ENCODE measurements at places on chromosomes 11 and 22.
A peak's percentile ranks its signal among the peaks of the same experiment; 100 is the strongest.

DNA sequence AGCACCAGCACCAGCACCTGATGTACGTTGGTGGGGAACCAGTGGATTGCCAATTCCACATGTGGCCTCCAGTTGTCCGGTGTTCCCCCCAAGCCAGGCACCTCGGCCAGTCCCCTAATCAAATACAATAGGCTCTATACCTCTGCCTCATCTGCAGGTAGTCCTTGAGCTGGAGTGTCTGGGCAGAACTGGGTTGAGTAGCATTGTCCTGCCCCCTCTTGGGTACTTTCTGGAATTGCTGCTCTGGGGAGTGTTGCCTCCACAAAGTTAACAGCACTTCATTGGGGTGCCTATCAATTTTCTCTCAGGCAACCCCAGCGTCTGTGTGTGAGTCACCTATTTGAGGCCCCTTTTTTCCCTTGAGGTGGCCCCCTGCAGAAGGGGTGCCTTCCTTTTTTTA, 413.0 kb upstream of the LARGE1 start:
- H3K4me3 ChIP-seq, result no peak overlapping the region
- H3K27me3 ChIP-seq, result no peaks in the 10 kb centered on the region
- no peak for DNase-seq
- no peaks in the 10 kb centered on the region for H3K36me3 ChIP-seq
- no peaks in the 10 kb centered on the region for H3K4me1 ChIP-seq
- no peak overlapping the region for H3K27ac ChIP-seq

DNA sequence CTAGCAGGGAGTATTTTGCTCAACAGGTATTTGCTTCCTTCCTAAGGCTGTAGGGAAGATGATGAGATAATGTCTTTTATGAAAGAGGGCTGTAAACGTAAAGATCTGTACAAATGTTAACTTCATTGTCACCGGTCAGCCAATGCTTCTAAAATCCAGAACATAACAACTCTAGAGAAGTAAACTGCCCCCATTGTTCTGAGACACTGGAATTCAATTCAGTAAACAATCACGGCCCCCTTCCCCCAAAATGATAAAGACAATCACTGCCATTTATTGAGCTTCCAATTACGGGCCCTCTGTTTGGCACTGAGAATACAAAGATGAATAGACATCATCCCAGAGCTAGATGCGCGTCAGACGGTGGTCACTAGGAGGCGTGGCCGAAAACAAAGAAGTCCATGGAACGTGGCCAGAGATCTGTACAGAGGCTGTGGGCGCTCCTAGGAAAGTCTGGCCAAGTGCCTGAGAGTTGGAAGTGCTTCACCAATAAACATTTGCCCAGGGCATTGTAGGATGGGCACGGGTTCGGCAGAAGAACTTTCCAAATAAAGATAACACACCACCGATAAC, 576 bp downstream of the TMEM258 start:
- H3K27ac ChIP-seq, result peak overlapping the region; percentile 85
- H3K4me1 ChIP-seq, result no peaks in the 10 kb centered on the region
- peak; percentile 72 for DNase-seq
- no peaks in the 10 kb centered on the region for H3K36me3 ChIP-seq
- no peaks in the 10 kb centered on the region for H3K27me3 ChIP-seq

GRCh38 chr11:61974766-61975631, 7.6 kb upstream of the FTH1 start:
- H3K4me3 ChIP-seq, result no peak overlapping the region
- H3K36me3 ChIP-seq, result no peaks in the 10 kb centered on the region
- peaks cover 10% of the 10 kb centered on the region for H3K4me1 ChIP-seq
- H3K27ac ChIP-seq, result no peak overlapping the region
- H3K27me3 ChIP-seq, result no peaks in the 10 kb centered on the region

GRCh38 chr11:119692540-119692820, 36.5 kb downstream of the NECTIN1 start:
- peak overlapping the region; percentile 81 for H3K27ac ChIP-seq
- peaks cover 58% of the 10 kb centered on the region for H3K4me1 ChIP-seq
- no peak overlapping the region for H3K4me3 ChIP-seq
- H3K36me3 ChIP-seq, result no peaks in the 10 kb centered on the region
- no peak for DNase-seq
- no peaks in the 10 kb centered on the region for H3K27me3 ChIP-seq

GRCh38 chr11:93652161-93652597, 9.3 kb upstream of the CEP295 start:
- no peak overlapping the region for H3K27ac ChIP-seq
- DNase-seq, result peak; percentile 30
- H3K36me3 ChIP-seq, result no peaks in the 10 kb centered on the region
- H3K4me3 ChIP-seq, result no peak overlapping the region
- H3K27me3 ChIP-seq, result no peaks in the 10 kb centered on the region
- H3K4me1 ChIP-seq, result no peaks in the 10 kb centered on the region

DNA sequence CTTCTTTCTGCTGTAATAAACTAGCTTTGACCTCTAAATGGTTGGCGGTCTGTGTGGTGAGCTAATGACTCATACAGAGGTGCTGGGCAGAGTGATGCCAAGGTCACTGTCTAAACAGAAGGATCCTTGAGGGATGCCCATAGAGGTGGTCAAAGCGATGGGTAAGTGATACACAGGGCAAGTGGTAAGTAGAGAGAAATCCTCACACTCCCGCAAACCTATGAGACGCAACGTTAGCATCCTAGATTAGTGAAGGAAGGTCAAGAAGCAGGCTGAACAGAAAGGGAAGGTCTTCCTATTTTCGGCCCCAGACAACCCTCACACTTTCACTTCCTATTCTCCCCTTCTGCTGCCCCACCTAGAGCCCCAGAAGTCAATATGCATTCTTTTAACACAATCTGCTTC, 65.6 kb upstream of the SESN3 start:
- H3K4me1 ChIP-seq, result no peaks in the 10 kb centered on the region
- no peak overlapping the region for H3K4me3 ChIP-seq
- H3K27me3 ChIP-seq, result no peaks in the 10 kb centered on the region
- no peaks in the 10 kb centered on the region for H3K36me3 ChIP-seq
- H3K27ac ChIP-seq, result no peak overlapping the region
- no peak for DNase-seq

DNA sequence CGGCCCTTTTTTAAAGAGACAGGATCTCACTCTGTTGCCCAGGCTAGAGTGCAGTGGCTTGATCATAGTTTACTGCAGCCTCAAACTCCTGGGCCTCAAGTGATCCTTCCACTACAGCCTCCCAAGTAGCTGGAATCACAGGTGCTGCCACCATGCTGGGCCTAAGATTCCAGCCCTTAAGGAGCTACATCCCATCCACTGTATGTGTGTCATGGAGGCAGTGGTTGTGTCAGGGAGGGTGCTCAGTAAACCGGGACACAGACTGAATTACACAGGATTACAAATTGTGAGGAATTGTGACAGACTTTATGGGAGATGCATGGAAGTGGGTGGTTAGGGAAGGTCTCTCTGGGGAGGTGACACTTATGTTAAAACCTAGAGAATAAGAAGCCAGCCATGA, 2.1 kb upstream of the PPIL2 start:
- H3K36me3 ChIP-seq, result no peaks in the 10 kb centered on the region
- H3K4me3 ChIP-seq, result no peak overlapping the region
- peaks cover 14% of the 10 kb centered on the region for H3K27me3 ChIP-seq
- no peaks in the 10 kb centered on the region for H3K4me1 ChIP-seq
- no peak overlapping the region for H3K27ac ChIP-seq

DNA sequence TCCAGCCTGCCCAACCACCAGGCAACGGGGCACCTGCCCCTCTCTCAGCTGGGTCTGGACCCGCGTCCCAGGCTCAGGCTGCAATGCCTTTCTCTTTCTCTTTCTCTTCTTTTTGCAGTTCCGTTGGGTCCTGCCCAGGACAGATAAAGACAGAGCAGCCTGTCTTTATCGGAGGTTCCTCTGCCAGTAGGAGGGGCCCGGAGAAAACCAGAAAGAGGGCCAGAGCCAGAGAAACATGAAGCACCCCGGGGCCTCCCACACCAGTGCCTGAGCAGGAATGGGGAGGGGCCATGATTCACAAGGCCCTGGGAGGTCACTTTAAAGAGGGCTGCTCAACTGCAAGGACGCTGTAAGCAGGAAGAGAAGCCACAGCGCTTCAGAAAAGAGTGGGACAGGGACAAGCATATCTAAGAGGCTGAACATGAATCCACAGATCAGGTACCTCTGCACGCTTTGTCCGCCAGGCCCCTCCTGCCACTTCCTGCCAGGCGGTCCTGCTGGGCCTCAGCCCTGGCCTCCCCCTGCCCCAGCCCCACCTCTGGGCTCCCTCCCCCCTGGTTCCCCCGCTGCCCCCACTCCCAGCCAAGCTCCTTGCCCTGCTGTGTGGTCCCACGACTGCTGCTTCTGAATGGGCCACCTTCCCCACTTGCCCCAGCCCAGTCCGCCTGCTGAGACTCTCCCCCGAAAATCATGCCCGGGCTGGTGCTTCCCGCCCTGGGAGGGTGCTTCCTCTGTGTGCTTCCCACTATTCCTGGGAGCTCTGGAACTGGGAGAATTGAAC, at the start of gene APOBEC3C:
Gene APOBEC3C (plus strand): TSS at position 316 of the 781 bp plus-strand sequence. CDS start 106 bp downstream, at position 422.
- peak within 1 kb of the TSS; percentile 81 for H3K4me3 ChIP-seq
- peak within 1 kb of the TSS; percentile 80 for H3K27ac ChIP-seq
- no peaks in the 10 kb centered on the region for H3K36me3 ChIP-seq
- DNase-seq, result peak; percentile 91
- H3K4me1 ChIP-seq, result peaks cover 4% of the 10 kb centered on the region
- H3K27me3 ChIP-seq, result no peaks in the 10 kb centered on the region

GRCh38 chr11:58786693-58787092, 55.0 kb upstream of the GLYAT start:
- no peak for DNase-seq
- no peak overlapping the region for H3K4me3 ChIP-seq
- no peaks in the 10 kb centered on the region for H3K36me3 ChIP-seq
- no peaks in the 10 kb centered on the region for H3K4me1 ChIP-seq
- H3K27ac ChIP-seq, result no peak overlapping the region

- no peak overlapping the region for H3K4me3 ChIP-seq
- no peak overlapping the region for H3K27ac ChIP-seq
- no peaks in the 10 kb centered on the region for H3K36me3 ChIP-seq
- no peaks in the 10 kb centered on the region for H3K27me3 ChIP-seq
- DNase-seq, result no peak
Observed at GRCh38 chr11:111736621-111737443, 29.4 kb downstream of the PPP2R1B start.

GRCh38 chr11:78399136-78399535, 18.5 kb downstream of the GAB2 start:
- no peak overlapping the region for H3K4me3 ChIP-seq
- no peak for DNase-seq
- no peaks in the 10 kb centered on the region for H3K27me3 ChIP-seq

- no peak overlapping the region for H3K4me3 ChIP-seq
- DNase-seq, result no peak
- no peak overlapping the region for H3K27ac ChIP-seq
- peaks cover 6% of the 10 kb centered on the region for H3K36me3 ChIP-seq
- H3K27me3 ChIP-seq, result no peaks in the 10 kb centered on the region
Observed at GRCh38 chr11:74638869-74639268, 46.5 kb downstream of the POLD3 start.

All from MM.1S (cell line).